ENCODE measurements at places on chromosomes 16 and 17. TPM values are rescaled to one million over a fixed set of nuclear protein-coding genes. Genes with fewer than 3 reads are reported as not detected.

GRCh38 chr17:81977211-81977808, at the start of gene ASPSCR1:
Gene ASPSCR1 (plus strand): TSS chr17:81977629. CDS start chr17:81977647, 18 bp downstream.
- DNase-seq: peak; percentile 86
- H3K27ac ChIP-seq: peak within 1 kb of the TSS; percentile 80
- peak within 1 kb of the TSS; percentile 74 for H3K4me3 ChIP-seq
- H3K4me1 ChIP-seq: peaks cover 31% of the 10 kb centered on the region
- no peaks in the 10 kb centered on the region for H3K36me3 ChIP-seq

Gene SLC13A5
- polyA plus RNA-seq: not detected

GRCh38 chr17:45873728-45874127, 20.6 kb upstream of the MAPT start:
- no peak overlapping the region for H3K27ac ChIP-seq
- DNase-seq: peak; percentile 42
- H3K4me3 ChIP-seq: no peak overlapping the region
- H3K4me1 ChIP-seq: peaks cover 16% of the 10 kb centered on the region

Gene HBA2
- polyA plus RNA-seq: 0.83 TPM

- peak overlapping the region; percentile 73 for H3K27ac ChIP-seq
- H3K27me3 ChIP-seq: no peaks in the 10 kb centered on the region
- H3K4me3 ChIP-seq: peak overlapping the region; percentile 73
- no peaks in the 10 kb centered on the region for H3K36me3 ChIP-seq
- DNase-seq: peak; percentile 79
Observed at GRCh38 chr16:25066747-25067631, 44.6 kb upstream of the LCMT1 start.

DNA sequence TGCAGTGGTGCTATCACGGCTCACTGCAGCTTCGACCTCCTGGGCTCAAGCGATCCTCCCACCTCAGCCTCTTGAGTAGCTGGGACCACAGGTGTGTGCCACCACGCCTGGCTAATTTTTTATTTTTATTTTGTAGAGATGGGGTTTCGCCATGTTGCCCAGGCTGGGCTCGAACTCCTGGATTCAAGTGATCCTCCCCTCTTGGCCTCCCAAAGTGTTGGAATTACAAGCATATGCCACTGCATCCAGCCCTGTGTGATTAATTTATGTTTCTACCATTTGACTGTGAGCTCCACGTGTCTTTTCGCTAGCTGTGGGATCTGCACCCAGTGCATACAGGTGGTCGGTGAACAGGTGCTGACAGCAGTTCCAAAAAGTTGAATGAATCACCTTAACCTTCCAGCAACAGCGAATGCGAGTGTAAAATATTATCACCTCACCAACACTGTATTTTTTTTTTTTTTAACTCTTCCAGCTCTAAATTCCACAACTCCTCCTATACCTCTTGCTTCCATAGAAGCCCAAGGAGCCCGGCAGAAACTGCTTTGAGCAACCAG, 484 bp upstream of the NUDT7 start:
- no peaks in the 10 kb centered on the region for H3K27me3 ChIP-seq
- peak overlapping the region; percentile 30 for H3K27ac ChIP-seq
- H3K4me3 ChIP-seq: peak overlapping the region; percentile 34
- no peaks in the 10 kb centered on the region for H3K36me3 ChIP-seq
- no peak for DNase-seq

DNA sequence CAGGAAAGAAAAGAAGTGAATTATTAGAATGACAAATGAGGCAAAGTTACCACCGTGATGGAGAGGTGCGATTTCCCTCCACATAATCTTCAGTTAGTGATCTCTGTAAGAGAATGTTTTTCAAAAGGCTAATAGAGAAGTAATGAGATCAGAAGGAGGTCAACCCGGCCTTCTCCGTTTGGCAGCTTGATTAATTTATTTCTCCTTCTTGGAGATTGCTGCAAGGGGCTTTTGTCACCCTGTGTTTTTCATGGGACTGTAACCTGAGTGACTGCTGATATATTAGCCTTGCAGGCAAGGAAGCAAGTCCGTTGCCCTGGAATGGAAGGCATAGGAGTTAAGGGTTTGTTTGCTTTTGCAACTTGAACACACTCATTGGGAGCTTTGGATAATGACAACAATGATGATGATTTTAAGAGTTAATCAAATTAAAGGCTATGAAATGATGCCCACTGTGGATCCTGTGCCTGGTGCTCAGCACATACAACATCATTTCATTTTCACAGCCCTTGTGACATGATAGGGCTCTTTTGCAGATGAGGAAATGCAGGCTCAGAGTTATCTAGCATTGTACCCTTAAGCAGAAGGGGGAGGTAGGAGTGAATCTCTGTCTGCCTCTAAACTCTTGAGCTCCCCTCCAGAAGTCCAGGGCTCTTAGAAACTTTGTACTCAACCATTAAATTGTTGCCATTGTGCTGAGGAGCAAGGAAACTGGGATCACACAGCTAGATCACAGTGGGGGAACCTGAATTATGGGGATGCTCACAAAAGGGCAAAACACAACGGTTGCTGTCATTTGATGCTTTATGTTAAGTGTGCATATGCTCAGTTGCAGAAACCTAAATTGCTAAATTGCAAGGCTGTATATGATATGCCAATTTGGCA, 226.3 kb downstream of the WWOX start:
- H3K4me1 ChIP-seq: no peaks in the 10 kb centered on the region
- DNase-seq: no peak
- H3K4me3 ChIP-seq: no peak overlapping the region
- no peak overlapping the region for H3K27ac ChIP-seq

Gene PHB1
- 153 TPM for polyA plus RNA-seq

GRCh38 chr16:73143576-73144422, 95.9 kb upstream of the ZFHX3 start:
- H3K4me1 ChIP-seq: no peaks in the 10 kb centered on the region
- no peak overlapping the region for H3K27ac ChIP-seq
- H3K27me3 ChIP-seq: no peaks in the 10 kb centered on the region
- no peak overlapping the region for H3K4me3 ChIP-seq
- no peak for DNase-seq
- no peaks in the 10 kb centered on the region for H3K36me3 ChIP-seq

Gene CCR7
- polyA plus RNA-seq: 502 TPM

GRCh38 chr16:88685156-88686061, 898 bp downstream of the SNAI3 start:
- H3K4me1 ChIP-seq: peaks cover 68% of the 10 kb centered on the region
- peak; percentile 49 for DNase-seq
- peak overlapping the region; percentile 68 for H3K27ac ChIP-seq
- peaks cover 7% of the 10 kb centered on the region for H3K36me3 ChIP-seq

- H3K36me3 ChIP-seq: no peaks in the 10 kb centered on the region
- no peak for DNase-seq
- H3K27ac ChIP-seq: no peak overlapping the region
- no peak overlapping the region for H3K4me3 ChIP-seq
- no peaks in the 10 kb centered on the region for H3K27me3 ChIP-seq
Observed at GRCh38 chr17:27764589-27764988, 35.7 kb downstream of the NOS2 start.

GRCh38 chr17:45264988-45265387, 3.1 kb upstream of the SPATA32 start:
- no peak overlapping the region for H3K4me3 ChIP-seq
- no peak for DNase-seq
- H3K36me3 ChIP-seq: peaks cover 56% of the 10 kb centered on the region
- H3K4me1 ChIP-seq: peaks cover 20% of the 10 kb centered on the region
- no peak overlapping the region for H3K27ac ChIP-seq

- H3K36me3 ChIP-seq: peaks cover 8% of the 10 kb centered on the region
- no peak overlapping the region for H3K27ac ChIP-seq
- H3K4me1 ChIP-seq: peaks cover 5% of the 10 kb centered on the region
- H3K4me3 ChIP-seq: no peak overlapping the region
- no peaks in the 10 kb centered on the region for H3K27me3 ChIP-seq
Observed at GRCh38 chr17:46212634-46213435, 19.6 kb upstream of the KANSL1 start.

DNA sequence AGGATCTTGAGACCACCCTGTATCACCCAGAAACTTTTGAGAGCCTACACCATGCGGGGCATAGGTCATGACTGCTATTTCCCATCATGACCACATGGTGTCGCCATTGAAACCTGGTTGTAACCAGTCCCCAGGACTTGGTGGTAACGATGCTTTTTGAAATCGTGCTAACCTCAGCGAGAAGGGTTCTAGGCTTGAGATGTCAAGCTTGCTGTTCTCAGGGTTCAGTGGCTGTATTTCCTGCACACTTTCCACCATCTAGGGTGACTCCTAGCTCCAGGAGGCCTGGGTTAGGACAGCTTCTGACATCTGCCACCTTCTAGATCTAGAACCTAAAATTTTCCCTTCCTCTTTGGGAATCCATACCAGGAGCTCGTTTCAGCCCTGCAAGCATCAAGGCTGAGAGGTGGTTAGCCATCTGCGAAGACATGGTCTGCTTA, 13.0 kb upstream of the SPNS3 start:
- DNase-seq: peak; percentile 64
- no peaks in the 10 kb centered on the region for H3K27me3 ChIP-seq
- H3K27ac ChIP-seq: no peak overlapping the region
- no peak overlapping the region for H3K4me3 ChIP-seq
- no peaks in the 10 kb centered on the region for H3K36me3 ChIP-seq
- H3K4me1 ChIP-seq: no peaks in the 10 kb centered on the region

DNA sequence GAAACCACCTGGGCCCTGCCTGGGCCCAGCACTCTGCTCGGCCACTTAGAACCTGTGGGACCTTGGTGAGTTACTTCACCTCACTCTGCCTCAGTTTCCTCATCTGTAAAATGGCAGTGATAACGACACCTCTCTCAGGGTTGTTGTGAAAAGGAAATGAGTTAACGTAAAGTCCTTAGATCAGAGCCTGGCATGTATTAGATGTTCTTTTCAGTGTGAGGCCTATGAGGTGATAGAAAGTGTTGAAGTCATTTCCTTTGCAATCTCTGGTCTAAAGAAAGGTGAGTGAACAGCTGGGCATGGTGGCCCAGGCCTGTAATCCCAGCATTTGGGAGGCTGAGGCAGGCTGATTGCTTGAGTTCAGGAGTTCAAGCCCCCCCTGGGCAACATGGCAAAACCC, 51.7 kb upstream of the LGALS9 start:
- no peak overlapping the region for H3K27ac ChIP-seq
- peaks cover 8% of the 10 kb centered on the region for H3K36me3 ChIP-seq
- peaks cover 11% of the 10 kb centered on the region for H3K4me1 ChIP-seq
- DNase-seq: no peak
- no peaks in the 10 kb centered on the region for H3K27me3 ChIP-seq

Gene FAM83G
- 1.6 TPM for polyA plus RNA-seq

Gene FOXO3B
- polyA plus RNA-seq: 1.1 TPM

DNA sequence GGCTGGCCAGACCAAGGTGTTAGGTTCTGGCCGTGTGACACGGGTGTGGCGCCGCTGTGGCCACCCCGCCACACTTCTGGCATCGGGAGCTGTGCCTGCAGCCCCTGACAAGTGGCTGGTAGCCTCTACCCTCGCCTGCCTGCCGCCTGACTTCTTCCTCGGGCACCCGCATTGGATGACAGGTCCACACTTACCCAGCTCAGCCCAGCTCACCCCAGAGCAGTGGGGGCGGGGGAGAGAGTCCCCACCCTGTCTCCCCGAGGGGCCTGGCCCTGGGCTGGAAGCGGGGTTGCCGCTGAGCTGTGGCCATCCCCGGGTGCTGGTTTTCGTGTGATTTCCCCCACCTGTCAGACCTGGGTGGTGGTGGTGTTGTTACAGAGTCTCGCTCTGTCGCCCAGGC, 53.9 kb upstream of the ACSF3 start:
- DNase-seq: no peak
- peaks cover 11% of the 10 kb centered on the region for H3K4me1 ChIP-seq
- H3K36me3 ChIP-seq: no peaks in the 10 kb centered on the region

Gene PLA2G15
- 6.6 TPM for polyA plus RNA-seq

DNA sequence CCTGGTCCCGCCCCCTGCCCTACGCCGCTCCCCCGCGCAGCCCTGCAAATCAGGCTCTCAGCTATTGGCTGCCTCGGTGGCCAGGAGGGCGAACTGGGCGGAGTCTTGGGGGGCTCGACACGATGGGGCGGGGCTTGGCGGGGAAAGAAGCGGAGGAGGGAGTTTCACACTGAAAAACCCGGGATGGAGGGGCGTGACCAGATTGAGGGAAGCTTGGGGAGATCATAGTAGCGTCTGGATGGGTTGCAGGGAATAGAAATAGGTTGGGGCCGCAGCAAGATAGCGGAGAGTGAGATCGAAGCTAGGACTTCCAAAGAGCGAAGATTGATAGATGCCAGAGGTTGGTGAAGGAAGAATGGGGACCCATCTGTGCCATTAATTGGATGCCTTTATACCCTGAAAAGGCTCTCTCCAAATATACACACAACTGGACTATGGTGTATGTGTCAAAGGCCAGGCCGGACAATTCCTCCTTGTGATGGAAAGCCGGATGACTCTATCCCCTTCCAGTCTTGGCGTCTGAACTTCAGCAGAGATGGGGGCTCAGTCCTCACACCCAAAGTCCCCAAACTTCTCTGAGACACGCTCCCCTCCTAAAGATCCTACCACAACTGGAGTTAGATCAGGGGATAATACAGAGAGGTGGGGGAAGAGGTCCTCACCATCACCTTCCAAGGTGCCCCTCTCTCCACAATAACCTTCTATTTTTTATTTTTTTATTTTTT, 376 bp upstream of the STAC2 start:
- no peak for DNase-seq
- H3K4me1 ChIP-seq: peaks cover 16% of the 10 kb centered on the region
- no peak overlapping the region for H3K4me3 ChIP-seq
- H3K27ac ChIP-seq: no peak overlapping the region

Gene NOXO1
- 0.54 TPM for polyA plus RNA-seq

Gene CSH1
- polyA plus RNA-seq: not detected

DNA sequence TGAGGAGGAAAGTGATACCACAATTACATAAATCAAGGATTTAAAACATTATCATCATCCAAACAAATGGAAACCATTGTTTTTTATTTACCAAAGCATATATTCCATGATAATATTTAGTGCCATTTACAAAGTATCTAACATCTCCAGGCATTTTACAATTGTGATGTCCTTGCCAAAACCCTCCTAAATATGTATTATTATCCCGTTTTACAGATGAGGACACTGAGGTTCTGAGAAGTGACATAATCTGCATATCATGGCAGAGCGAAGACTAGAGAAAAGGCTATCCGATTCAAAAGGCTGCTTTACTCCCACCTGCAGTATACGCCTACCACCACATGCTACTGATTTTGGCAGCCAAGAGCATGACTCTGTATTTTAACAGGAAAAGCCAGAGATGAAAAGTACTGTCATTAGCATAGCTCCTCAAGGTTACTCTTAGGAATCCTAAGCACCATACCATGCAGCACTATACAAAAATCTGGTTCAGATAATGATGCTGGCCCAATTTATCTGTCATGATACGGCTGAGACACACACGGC, 301.4 kb downstream of the CA10 start:
- H3K4me1 ChIP-seq: no peaks in the 10 kb centered on the region
- H3K27ac ChIP-seq: no peak overlapping the region
- no peaks in the 10 kb centered on the region for H3K27me3 ChIP-seq
- H3K36me3 ChIP-seq: no peaks in the 10 kb centered on the region
- no peak overlapping the region for H3K4me3 ChIP-seq
- no peak for DNase-seq

DNA sequence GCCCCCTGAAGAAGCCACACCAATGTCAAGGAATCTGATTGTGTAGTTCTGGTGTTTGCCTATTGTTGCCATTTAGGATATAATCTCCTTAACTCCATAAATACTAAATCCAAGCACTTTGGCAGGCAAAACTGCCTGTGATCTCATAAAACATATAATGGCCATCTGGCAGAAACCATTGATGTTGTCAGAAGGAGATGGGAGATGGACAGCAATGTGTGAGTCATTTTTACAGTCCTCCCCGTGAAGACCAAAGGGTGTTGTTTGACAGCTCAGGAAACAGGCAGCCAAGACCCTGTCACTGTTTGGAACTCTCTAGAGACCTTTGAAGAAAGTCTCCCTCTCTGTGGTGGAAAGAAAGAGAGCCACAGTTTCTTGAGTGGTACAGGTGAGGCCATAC, 454.1 kb downstream of the HS3ST3B1 start:
- H3K4me1 ChIP-seq: no peaks in the 10 kb centered on the region
- H3K4me3 ChIP-seq: no peak overlapping the region
- H3K27me3 ChIP-seq: no peaks in the 10 kb centered on the region
- no peak for DNase-seq
- no peak overlapping the region for H3K27ac ChIP-seq
- no peaks in the 10 kb centered on the region for H3K36me3 ChIP-seq

Measured in CD4-positive, alpha-beta memory T cell (primary cell).